ENCODE measurements at places on chromosomes 7 and 10. TPM values are rescaled to one million over a fixed set of nuclear protein-coding genes. Genes with fewer than 3 reads are reported as not detected.

Gene MAT1A
- 0.15 TPM for total RNA-seq

Gene TRA2A
- total RNA-seq, result 35.6 TPM

Gene EGFR
- 2.8 TPM for total RNA-seq

Gene GPR22
- not detected for total RNA-seq

Gene PHYH
- total RNA-seq, result 19.1 TPM

Gene WNT2
- total RNA-seq, result not detected

Gene CLDN15
- 2.0 TPM for total RNA-seq

Gene SUV39H2
- total RNA-seq, result 28.4 TPM

Gene LRIT1
- total RNA-seq, result not detected
